ENCODE measurements at places on chromosomes 1 and 21.

DNA sequence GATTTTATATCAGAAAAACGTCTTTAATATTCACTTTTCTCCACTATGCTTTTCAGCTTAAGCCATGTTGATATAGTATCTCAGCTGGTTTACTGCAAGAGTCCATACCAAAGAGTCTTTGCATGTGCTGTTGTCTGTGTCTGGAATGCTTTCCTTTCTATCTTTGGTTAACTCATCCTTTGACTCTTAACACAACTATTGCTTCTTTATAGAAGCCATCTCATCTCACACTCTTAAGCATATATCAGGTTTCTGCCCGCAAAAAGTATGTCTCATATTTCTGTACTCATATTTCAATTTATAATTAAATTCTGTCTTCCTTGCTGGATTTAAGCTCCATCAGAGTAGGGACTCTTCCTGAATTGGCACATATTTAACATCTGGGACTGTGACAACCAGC is 220.9 kb upstream of the KCNK2 start:
- DNase-seq: no peak

- no peak for DNase-seq
These were observed 78.7 kb downstream of the DYRK1A start for GRCh38 chr21:37445228-37445627.

DNA sequence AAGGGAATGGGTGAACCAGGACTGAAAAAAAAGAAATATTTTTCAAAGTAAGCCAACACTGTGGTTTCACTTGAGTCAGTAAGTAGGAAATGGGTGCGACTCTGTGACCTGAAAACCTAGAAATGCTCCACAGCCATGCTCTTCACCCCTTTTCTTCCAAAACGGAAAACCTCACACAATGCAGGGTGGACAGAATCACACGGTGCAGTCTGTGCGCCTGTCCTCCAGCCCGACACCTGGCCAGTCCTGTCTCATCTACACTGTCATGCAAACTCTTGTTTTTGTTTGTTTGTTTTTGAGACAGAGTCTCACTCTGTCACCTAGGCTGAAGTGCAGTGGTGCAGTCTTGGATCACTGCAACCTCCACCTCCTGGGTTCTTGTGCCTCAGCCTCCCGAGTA is 53.3 kb downstream of the B3GALT5 start:
- peak; percentile 24 for DNase-seq

DNA sequence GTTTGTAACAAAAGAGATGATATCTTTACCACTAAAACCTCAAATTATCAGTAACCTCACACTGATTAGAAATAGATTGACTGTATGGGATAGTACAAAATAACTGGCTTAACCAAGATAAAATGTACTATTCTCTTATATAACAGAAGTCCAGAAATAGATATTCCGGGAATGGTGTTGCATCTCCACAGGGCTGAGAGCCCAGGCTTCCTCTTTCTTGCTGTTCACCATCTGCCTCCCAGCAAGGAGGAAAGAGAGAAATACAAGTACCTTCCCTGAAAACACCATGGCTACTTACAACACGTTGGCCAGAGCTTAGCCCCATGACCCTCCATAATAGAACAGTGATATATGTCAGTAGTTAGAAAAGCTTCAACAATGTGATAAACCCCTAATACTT is 47.0 kb upstream of the KCNK1 start:
- no peak for DNase-seq

GRCh38 chr21:46221664-46222435 is 6.7 kb downstream of the LSS start:
- no peak for DNase-seq

DNA sequence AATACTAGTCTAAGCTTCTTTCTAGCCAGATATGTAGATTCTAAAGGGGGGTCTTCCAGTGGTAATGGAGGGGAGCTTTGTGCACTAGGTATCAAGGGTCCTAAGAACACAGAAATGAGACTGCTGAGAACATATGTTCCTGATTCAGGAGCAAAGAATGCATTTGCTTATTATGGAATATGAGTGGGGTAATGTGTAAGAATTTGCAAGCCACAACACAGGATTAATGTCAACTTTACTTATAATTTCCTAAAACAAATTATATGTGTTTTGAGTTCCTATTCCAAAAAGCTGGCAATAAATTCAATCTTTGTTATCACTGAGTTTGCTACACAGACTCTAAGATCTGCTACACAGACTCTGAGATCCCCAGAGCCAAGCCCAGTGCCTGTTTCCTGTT is 357.0 kb upstream of the PTBP2 start:
- DNase-seq: no peak

GRCh38 chr1:110673197-110673701 is 1.5 kb downstream of the KCNA3 start:
- no peak for DNase-seq

DNA sequence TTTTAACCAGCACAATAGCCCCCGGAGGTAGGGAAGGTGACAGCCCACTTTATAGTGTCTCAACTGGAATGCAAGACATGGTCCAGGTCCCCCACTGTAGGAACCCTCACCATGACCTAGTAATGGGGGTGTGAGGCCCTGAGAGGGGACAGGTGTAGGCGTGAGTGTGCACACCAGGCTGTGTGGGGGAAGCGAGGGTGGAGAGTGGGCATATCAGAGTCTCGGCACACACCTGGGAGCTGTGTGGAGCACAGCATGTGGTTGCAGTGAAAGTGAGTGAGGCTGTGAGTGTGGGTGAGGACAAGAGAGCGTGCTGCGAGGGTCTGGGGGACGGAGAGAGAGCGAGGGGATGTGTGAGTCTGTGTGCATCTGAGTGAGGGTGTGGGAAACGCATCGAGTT is 17.1 kb upstream of the RSPO1 start:
- DNase-seq: no peak

Measured in coronary artery (tissue), 2 donors.